DND-41 (cell line): ENCODE measurements at places on chromosomes 2 and 18.

DNA sequence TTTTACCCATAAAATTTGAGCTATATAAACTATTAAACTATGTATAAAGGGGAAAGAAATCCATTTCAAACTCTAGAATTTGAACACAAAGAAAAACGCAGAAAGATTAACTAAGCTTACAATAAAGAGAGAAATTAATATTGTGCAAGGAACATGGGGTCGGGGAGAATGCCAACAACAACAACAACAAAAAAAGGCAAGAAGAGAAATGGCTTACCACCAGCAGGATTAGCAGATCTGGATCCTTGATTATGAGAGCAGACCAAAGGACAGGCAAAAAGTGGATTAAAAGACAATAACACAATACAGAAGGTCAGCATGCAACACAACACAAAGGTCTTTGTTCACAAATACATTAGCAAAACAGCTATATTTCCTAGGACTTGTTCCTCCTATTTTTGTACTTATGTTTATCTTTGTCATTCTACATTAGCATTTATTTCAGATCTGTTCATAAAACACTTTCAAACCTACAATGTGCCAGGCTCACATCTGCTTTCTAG lies 103.4 kb upstream of the RNU4ATAC start:
- no peak for DNase-seq

DNA sequence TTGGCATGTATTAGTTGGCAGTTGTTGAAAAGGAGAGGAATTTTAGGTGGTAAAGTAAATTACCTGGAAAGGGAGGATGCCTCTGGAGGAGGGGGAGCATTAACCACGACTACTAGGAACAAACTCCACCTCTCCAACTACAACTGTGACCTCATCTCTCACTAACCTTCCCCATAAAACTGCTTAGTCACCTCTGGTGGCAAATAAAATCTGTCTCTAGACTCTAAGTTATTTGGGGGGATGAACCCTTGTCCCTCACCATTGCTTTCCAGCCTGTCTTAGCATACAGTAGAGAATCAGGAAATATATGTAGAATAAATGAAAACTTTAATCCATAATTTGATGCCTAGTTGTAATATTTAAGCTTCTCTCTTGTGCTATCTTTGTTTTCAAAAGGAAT lies 27.6 kb upstream of the MYO1B start:
- DNase-seq: no peak

GRCh38 chr18:7020995-7021777 lies 96.4 kb downstream of the LAMA1 start:
- no peak for DNase-seq

GRCh38 chr2:58920001-58920400 lies 678.9 kb upstream of the FANCL start:
- DNase-seq: no peak

- DNase-seq: no peak
Measured at GRCh38 chr2:9623151-9623550, 7.6 kb downstream of the YWHAQ start.

GRCh38 chr2:119114266-119114665 lies 44.3 kb downstream of the C1QL2 start:
- DNase-seq: no peak

- no peak for DNase-seq
Measured at GRCh38 chr2:152115952-152116351, 17.1 kb upstream of the CACNB4 start.

- DNase-seq: no peak
Measured at GRCh38 chr18:13680612-13681011, 45.7 kb downstream of the FAM210A start.

GRCh38 chr18:42155024-42155423 lies 200.0 kb downstream of the PIK3C3 start:
- no peak for DNase-seq

GRCh38 chr18:52348209-52348608 lies 8.2 kb downstream of the DCC start:
- peak; percentile 24 for DNase-seq

DNA sequence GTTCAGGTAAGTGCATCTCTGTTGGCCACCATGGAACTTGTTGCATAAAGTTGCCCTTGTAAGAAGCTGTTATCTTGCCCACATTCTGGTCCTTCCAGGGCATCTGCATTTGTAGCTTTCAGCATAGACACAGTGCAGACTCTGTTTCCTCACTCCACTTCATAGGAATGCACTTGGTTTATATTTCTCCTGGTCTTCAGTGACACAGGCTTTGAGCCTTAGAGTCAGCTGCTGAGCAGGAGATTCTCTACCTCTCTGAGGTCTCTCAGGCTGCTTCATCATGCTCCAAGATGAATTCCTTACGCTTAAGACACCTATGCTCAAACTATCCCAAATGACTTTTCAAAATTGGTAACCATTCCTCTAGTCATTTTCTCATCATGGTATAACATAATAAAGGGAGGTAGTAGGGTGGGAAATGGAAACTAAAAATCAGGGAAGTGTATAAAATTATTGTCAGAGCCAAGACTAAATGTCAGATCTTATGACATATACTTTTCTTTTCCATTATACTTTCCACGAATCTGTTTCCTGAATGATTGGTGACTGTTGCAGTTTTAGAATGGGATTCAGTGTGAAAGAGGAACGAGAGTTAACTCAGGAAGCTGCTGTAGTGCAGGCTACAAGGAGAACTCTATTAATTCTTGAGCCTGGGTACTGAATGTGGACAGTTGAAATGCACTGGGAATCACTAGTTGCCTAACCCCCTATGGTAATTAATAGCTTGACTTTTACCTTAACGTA lies 72.0 kb downstream of the GALNT1 start:
- DNase-seq: no peak

DNA sequence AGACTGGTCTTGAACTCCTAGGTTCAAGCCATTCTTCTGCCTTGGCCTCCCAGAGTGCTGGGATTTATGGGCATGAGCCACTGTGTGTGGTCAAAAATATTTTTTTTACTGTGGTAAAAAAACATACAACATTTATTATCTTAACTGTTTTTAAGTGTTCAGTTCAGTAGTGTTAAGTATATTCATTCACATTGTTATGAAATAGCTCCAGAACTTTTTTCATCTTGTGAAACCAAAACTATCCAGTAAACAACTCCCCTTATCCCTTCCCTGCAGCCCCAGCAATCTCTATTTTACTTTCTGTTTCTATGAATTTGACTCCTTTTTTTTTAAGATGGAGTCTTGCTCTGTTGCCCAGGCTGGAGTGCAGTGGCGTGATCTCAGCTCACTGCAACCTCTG lies 9.3 kb downstream of the RMC1 start:
- DNase-seq: no peak

GRCh38 chr2:28809927-28810326 lies 707 bp upstream of the SPDYA start:
- DNase-seq: no peak

GRCh38 chr18:48657447-48658120 lies 118.8 kb downstream of the CTIF start:
- DNase-seq: no peak

DNA sequence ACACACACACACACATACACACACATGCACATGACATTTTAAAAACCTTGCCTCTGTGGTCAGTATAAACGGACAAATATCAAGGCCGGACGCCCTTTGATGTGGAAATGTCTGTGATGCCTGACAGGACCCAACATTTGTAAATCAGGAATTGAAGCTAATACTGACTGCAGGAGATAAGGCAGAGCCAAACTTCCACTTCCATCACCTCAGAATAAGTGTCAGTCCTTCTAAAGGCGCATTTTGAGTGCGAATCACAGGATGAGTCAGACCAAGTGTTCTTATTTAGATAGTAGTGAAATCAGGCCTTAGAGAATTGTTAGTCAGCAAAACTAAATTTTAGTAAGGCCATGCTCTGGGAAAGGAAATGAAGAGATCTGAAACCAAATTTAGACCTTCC lies 211.7 kb upstream of the LRATD1 start:
- no peak for DNase-seq

- no peak for DNase-seq
Measured at GRCh38 chr2:137187216-137187615, 421.9 kb downstream of the THSD7B start.

DNA sequence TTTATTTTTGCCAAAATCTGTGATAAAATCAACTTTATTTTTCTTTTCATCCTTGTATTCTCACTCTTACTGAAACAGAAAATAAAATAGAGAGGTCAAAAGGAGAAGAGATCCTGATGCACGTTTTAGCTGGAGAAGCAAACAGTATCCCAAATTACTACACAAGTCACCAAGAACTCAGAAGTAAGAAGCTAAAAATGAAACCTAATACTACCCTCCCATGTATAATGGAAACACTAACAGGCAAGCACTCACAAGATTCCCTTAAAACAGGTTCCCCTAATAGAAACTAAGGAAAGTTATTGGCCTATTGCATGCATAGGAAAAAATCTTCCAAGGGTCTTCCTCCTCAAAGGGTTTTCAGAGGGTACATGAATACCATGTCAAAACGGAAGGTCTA lies 927.0 kb downstream of the ERBB4 start:
- DNase-seq: no peak

DNA sequence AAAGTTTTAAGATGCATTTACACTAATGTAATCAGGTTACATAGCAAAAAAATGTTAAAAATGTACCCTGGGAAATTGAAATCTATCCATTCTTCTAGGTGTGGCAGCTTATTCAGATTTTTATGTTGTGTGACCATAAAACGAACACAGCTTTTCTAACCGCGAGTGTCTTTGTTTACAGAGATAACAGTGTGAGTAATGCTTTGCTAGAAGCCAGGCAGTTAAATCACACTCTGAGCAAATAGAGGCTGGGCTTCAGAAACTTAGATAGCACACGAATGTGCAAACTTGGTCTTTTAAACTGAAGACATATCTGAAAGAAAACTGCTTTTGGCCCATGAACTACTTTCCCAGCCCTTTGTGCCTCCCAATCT lies 116.1 kb downstream of the SPTBN1 start:
- no peak for DNase-seq

GRCh38 chr2:4381773-4382172 lies 678.4 kb downstream of the DCDC2C start:
- no peak for DNase-seq

DNA sequence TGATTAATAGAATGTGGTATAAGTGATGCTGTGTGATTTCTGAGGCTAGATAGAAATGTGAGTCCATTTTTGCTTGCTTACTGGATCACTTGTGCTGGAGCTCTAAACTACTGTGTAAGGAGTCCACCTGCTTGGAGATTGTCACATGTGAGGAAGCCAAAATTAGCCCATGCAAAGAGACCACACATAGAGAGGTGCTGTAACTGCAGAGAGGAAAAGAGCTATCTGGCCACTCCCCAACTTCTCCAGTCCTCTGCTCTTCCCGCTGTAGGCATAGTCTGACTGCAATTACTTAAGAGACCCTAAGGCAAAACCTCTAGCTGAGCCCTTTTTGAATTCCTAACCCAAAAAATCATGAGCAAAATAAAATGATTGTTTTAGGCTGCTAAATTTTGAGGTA lies 120.6 kb upstream of the FBXO11 start:
- DNase-seq: no peak

- DNase-seq: no peak
Measured at GRCh38 chr2:122927197-122927596, 1097.9 kb upstream of the CNTNAP5 start.

DNA sequence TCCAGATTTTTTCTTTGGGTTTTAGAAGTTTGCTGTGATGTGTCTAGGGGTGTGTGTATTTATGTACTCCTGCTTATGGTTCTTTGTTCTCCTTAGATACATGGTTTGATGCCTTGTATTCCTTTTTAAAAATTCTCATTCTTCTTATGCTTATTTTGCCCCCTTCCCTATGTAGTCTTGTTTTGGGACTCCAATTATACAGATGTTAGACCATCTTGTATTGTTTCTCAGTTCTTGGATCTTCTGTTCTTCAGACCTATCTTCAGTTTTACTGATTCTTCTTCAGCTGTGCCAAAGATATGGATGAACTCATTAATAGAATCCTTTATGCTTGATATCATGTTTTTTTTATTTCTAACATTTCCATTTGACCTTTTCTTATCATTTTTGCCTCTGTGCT lies 14.2 kb upstream of the MSL3B start:
- DNase-seq: no peak

DNA sequence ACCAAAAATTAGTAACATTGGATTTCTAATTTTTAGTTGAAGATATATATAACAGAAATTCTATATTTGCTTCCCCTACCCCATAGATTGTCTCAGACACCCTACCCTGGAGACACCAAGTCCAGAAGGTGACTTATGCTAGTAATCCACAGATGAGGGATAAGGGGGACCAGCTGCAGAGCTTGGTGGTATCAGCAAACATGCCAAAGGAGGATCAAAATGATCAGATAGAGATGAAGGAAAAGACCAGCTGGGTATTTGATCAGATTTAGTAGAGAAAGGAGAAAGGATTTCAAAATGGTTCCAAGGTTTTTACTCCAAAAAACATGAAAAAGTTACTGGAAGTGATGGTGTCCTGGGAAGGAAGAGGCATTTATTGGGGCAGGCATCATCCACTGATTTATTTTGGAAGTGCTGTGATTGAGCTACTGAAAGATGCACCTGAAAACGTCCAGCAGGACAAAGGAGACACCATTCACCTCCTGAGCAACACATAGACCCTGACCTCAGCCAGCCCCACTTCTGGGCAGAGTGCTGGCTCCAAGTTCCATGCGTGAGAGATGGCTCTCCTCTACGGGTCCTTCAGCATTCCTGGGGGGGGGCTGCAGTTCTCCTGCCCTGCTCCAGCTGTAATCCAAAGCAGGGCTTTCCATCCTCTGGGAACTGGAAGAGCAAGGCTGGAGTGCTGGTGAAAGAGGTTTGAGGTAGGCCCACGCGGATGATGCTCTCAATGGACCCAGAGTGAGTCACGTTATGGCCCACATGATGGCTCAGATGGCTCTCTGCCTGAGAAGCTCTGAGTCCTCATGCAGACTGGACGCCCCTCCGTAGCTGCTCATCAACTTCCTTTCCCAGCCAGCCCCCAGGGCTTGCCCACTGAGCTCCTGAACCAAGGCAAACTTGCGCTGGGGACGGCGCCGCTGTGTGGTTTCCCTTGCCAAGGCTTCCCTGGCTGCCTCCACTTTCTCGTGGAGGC lies 3.7 kb upstream of the LRRFIP1 start:
- no peak for DNase-seq

DNA sequence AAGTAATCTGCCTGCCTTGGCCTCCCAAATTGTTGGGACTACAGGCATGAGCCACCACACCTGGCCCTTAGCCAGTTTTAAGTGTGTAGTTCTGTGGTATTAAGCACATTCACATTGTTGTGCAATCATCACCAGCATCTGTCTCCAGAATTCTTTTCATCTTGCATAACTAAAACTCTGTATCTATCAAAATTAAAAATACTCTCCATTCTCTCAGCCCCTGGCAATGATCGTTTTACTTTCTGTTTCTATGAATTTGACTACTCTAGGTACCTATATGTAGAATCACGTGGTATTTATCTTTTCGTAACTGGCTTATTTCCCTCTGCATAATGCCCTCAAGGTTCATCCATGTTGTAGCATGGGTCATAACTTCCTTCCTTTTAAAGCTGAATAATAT lies 45.5 kb upstream of the CAVIN2 start:
- no peak for DNase-seq
